ENCODE measurements at places on chromosomes 1 and 21.

GRCh38 chr1:11301601-11302000 is 28.6 kb downstream of the UBIAD1 start:
- DNase-seq: no peak

- no peak for DNase-seq
Measured at GRCh38 chr1:158104891-158105290, 75.8 kb upstream of the CD1D start.

- no peak for DNase-seq
Measured at GRCh38 chr1:38454236-38454635, 405.3 kb downstream of the RRAGC start.

DNA sequence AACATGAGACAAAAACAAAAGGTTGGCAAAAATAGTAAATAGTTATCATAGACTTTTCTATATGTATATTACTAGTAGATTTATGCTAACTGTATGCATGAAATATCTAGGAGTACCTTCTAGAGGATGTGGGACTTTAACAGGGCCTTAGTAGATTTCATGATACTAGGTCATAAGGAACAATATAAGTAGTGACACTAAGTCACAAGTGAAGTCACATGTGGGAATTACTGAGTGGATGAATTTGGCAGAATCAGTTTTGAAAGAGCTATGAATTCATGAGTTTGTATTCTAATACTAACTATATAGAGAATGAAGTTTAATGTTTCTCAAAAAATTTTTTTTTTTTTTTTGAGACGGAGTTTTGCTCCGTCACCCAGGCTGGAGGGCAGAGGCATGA is 53.1 kb upstream of the GPR25 start:
- no peak for DNase-seq

GRCh38 chr1:156554971-156555370 is 17.4 kb downstream of the IQGAP3 start:
- no peak for DNase-seq

- no peak for DNase-seq
Measured at GRCh38 chr1:97457446-97458089, 463.3 kb downstream of the DPYD start.

GRCh38 chr1:192892934-192893333 is 84.1 kb downstream of the RGS2 start:
- no peak for DNase-seq

DNA sequence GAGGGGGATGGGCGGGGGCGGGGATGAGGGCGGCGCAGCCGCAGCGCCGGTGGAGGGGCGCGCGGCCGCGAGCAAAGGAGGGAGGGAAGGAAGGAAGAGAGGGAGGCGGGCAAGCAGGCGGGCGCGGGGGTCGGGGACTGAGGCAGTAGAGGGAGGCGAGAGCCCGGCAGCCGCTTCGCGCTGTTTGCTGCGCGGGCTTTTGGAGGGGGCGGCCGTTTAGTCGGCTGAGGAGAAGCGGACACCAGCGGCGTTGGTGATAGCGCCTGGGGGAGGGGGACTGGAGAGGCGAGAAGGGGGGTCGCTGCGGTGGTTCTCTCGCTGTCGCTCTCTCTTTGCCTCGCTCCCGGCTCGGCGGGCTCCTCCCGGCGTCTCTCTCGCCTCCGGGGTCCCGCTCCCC is at the start of gene HS2ST1:
TSS of gene HS2ST1 (plus strand) at position 35 of the 397 bp plus-strand sequence.
- DNase-seq: no peak

DNA sequence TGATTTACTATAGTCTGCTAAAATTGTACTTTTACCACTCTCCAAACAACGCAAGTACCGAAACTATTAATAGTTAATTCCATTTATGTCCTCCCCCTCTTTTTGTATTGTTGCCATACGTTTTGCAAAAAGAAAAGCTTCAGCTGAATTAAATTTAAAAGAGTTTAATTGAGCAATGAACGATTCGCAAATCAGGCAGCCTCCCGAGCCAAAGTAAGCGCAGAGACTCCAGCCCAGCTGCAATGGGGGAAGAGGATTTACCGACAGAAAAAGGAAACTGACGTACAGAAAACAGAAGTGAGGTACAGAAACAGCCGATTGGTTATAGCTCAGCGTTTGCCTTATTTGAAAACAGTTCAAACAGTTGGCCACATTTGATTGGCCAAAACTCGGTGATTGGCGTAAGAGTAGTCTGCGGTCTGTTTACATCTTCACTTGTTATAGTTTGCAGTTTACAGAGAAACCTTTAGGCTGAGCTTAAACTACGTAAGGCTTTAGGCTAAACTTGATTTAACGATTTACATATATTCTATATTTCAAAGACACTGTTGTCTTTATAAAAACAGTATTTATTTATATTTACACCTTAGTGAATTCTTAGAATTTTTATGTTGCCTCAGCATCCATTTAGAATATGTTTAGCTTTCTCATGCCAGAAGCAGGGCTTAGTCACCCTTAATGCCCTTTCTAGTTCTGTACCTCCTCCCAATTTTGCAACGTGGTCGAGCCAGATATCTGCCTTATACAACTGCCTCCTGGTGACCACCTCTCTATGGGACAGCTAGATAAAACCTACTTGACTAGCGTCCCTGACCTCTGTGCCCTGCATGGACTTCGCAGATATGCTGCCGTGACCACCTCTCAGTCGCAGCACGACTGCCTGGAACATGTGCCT is 23.8 kb downstream of the CR1 start:
- no peak for DNase-seq

DNA sequence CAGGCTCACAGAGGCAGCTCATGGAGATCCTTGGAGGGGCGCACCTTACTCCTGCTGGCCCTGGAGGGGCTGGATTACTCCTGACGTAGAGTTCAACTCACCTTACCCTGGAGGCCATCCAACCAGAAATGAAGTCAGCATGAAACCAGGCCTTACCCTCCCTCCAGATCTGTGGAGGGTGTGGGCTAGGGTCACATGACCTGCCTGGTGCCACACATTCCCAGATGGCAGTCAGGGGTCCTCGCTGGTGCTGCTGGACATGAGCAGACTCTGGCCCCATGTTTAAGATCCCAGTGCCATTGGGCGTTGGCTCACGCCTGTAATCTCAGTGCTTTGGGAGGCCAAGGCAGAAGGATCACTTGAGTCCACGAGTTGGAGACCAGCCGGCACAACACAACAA is 4.5 kb downstream of the C21orf58 start:
- DNase-seq: no peak

DNA sequence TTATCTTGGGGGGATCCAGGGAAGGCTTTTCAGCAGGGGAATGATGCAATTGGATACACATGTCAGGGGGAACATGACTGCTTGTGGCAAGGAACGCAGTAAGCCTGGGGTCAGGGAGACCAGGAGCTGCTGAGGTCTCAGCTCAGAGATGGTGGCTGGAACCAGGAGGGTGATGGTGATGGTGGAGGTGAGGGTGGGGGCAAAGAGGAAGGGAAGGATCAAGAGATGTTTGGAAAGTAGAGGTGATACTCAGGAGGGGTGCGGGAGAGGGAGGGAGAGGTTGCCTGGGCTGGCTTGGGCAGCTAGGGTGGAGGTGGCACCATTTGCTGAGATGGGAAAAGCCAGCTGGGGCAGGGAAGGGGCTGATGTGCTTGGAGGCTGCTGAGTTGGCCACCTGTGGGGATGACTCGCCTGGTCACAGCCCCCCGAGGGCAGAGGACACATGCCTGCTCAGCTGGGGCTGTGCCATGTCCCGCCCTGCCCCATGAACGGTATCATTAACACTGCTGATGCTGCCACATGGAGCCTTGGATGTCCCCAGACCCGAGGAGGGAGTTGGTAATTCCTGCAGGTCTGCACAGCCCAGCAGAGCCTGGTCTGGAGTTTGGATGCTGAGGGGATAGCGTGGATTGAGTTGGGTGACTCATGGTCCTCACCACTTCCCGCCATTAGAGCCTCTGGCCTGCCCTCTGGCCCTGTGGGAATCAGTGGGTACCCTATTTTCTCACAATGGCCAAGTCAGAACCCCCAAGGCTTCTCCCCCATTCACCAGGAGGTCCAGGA is 6.3 kb upstream of the PADI1 start:
- no peak for DNase-seq

GRCh38 chr1:160208557-160209320 is 3.6 kb downstream of the PEA15 start:
- DNase-seq: no peak

GRCh38 chr1:66732407-66733166 is 19.7 kb upstream of the DYNLT5 start:
- DNase-seq: no peak

DNA sequence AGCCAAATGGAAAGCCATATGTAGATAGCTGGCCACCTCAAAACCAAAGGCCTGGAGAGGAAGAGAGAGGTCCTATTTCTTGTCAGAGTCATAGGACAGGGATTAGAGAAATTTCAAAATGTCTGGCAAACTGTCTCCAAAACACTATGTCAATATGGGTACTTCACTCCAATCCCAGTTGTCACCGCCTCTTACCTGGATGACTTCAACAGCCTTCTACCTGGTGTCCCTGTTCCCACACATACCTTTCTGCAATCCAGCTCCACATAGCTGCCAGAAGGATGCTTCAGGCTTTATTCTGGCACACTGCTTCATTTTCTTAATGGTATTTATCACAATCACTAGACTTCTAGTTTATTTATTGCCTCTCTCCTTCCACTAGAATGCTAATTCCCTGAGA is 14.5 kb downstream of the PTGER3 start:
- DNase-seq: no peak

GRCh38 chr1:212219679-212220463 is 65.3 kb upstream of the PPP2R5A start:
- no peak for DNase-seq

DNA sequence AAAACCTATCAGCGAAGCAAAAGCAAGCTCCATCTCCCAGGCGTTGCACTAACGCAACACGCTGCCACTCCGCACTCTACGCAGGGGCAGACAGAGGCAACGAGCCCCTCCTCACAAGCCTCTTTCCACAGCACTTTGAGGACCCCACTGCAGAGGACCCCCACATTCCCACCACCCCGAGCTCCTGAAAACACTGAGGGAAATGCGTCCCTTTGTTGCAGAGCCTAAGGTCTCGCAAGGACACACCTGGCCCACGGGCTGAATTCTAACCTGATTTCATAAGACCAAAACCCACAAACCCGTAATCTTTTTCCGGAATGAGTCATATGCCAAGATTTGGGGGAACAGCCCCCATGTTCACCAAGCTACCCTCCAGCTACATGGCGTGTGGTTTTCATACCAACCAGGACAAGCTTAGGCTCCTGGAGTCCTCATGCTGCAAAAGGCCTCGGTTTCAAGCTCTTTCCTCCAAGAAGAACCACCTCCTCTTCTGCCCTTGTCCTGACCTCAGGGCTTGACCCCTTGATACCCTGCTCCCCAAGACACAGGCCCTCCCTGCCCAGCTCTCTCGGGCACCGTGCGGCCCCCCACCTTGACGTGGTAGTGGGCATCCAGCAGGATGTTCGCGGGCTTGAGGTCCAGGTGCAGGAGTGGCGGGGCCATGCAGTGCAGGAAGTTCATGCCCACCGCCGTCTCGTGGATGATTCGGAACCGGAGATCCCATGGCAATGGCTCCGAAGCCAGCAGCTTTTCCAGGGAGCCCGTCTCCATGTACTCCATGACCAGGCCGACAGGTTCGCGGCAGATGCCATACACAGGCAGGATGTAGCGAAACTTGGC is 10.7 kb downstream of the RIPK4 start:
- DNase-seq: no peak

DNA sequence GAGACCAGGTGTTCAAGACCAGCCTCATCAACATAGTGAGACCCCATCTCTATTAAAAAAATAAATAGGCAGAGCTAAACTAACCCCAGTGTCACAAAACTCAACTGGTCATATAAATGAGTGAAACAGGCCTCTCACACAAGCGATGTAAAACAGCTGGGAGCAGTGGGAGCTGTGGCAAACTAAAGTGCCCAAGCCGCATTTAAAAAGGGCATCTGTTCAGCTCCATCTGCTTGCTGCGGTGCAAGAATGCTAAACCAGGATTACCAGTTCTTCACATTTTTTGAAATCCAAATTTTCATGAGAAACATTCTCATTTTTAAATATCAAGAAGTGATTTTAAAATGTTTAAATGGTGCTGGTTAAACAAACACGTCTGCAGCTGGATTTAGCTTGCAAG is 50.0 kb upstream of the WNT2B start:
- DNase-seq: no peak

GRCh38 chr1:241895013-241895412 is 47.0 kb downstream of the EXO1 start:
- no peak for DNase-seq

DNA sequence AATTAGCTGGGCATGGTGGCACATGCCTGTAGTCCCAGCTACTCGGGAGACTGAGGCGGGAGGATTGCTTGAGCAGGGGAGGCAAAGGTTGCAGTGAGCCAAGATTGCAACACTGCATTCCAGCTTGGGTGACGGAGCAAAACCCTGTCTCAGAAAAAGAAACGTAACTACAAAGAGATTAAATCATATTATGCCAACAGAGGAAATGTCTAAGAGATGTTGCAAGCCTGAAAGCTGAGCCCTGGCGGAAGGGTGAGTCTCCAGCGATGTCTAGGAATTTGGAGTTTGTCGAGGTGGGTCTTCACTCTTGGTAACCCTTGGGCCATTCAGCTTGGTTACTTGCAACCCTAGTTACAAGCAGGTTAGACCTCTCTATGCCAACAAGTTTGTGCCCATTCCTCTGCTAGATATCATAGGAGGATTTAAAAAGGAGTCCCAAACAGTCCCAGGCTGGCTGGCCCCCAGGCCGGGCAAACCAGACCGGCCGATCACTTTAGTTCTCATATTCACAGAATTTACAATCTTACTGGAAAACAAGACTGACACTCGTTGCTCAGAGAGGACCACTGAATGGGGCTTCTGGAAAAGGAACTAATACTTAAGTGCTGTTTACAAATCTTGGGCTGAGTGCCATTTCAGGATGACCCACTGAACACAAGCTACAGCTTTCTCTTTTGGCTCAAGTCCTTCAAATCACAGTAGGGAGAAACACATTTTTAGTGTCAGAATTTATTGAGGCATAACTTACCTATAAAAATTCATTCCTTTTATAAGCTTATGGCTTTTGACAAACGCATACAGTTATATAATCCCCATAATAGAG is 27.1 kb downstream of the SLC30A1 start:
- no peak for DNase-seq

GRCh38 chr1:168004531-168004930 is 67.7 kb upstream of the MPC2 start:
- no peak for DNase-seq

Measured in neural crest cell (in vitro differentiated cells).